Panc1 (cell line): ENCODE measurements at places on chromosomes 4 and X.
A peak's percentile ranks its signal among the peaks of the same experiment; 100 is the strongest.

GRCh38 chrX:1528186-1528883, 8.7 kb downstream of the P2RY8 start:
- DNase-seq, result no peak

DNA sequence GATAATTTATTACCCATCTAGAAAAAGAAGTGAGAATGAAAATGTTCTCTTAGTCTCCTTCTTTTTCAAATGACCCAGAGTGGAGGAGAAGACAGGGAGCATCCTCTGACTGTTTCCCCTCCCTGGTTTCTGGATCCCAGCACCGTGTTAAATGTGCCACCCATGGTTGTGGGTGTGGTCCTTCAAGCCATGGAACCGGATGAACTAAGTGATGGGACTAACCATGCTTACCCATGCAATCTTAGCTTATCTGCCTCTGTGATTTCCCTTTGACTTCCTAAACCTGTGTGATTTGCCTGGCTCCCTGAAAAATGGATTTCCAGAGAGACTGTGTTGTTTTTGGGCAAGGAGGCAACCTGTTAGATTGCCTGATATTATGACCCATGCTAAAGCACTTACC, 437.1 kb downstream of the MAGEB5 start:
- no peak for DNase-seq

GRCh38 chr4:165184220-165184619, 23.1 kb upstream of the KLHL2 start:
- DNase-seq, result no peak

DNA sequence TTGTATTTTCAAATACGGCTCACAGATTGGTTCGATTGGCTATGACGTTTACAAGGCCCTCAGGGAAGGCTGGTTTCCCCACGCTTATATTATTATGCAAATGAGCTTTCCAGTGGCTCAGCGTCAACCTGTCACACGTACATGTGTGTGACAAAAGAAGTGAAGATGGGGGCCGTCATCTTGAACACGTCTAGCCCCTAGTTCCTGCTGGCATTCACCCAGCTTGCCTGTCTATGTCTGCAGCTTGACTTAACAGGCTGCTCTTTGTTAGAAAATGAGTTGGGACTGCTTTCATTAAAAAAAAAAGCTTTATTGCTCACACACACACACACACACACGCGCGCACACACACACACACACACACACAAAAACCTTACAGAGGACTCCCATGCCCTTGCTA, 283.6 kb upstream of the CTSO start:
- no peak for DNase-seq

- no peak for DNase-seq
Observed at GRCh38 chr4:53189011-53189410, 176.8 kb downstream of the SCFD2 start.

- no peak for DNase-seq
Observed at GRCh38 chr4:164700471-164700870, 53.5 kb upstream of the SMIM31 start.

GRCh38 chrX:14802943-14803710, 69.7 kb downstream of the FANCB start:
- no peak for DNase-seq

DNA sequence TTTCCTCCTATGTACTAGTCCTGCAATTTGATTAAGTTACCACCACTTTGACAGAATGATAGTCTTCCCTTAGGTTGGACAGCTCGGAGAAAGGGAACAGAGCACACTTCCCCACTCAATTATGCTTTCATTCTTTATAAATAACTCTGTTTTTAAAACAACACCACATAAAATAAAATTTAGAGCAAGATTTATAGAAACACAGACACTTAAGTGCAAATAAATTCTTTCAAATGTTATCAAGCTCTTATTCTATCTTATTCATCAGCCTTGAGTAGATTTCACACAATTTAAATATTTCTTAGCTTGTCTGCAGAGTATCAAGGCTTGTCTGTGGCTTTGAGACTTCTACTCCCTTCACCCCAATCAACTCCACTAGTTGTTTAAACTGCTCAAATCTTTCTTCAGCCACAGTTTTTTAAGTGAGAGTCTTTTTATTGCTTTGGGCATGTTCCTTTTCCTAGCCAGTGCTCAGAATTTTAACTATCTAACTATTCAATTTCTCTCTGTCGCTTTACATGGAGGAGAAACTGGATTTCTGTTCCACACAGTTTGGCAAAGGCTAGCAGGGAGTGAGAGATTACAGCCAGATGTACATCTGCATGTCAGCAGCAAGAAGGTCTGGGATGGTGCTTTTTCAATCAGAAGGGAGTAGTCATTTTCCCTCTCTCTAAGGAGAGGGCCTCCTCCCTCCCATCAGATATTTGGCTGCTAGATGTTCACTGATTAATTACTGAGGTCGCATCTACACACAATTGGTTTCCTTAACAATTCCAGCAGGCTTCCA, 53.1 kb upstream of the PLAC1 start:
- DNase-seq, result no peak

GRCh38 chrX:135596495-135596894, 76.0 kb downstream of the INTS6L start:
- DNase-seq, result no peak

DNA sequence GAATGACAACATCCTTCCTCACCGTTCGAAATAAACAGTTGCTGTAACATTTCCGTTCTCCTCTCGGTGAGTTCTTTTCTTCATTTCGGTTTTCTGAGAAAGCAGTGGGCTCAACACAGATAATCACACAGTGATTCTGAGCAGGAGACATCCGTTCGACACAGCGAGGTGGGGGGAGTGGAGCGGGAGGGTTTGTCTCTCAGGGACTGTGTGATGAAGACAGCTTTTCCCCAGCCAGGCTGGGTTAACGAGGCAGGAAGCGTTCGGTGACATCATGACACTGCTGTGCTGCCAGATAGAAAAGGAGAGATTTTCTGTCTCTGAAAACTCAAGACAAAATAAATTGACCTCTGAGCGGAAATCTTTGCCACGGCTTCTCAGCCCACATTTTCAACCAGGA, 119.3 kb downstream of the CRLF2 start:
- no peak for DNase-seq

- DNase-seq, result no peak
Observed at GRCh38 chrX:3262901-3263300, 83.6 kb downstream of the MXRA5 start.

DNA sequence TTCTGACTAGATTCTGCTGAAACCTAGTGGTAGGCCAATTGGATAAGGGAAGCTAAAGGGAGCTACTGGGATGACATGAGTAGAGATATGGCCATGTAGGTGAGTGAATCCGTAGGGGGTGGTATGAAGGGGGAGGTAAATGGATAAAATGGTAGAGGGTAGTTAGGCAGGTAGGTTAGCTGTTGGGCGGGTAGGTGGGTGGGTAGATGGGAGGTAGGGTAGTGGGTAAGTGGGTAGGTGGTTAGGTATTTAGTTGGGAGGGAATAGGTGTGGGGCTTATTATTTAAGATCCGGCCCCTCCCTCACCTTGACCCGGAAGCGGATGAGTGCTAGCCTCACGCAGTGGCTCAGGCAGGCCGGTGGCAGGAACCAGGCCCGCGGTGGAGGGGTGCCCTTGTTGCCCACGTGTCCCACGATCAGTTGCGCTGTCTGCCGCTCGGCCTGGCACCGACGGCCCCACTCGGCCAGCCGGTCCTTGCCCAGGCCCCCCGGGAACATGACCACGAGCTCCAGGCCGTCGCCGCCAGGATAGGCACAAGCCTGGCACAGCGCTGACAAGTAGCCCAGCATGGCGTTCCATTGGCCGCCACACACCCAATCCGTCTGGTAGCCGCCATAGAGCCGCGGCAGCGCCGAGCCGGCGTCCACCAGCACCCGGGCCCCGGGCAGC, 725 bp downstream of the FAM120C start:
- no peak for DNase-seq

DNA sequence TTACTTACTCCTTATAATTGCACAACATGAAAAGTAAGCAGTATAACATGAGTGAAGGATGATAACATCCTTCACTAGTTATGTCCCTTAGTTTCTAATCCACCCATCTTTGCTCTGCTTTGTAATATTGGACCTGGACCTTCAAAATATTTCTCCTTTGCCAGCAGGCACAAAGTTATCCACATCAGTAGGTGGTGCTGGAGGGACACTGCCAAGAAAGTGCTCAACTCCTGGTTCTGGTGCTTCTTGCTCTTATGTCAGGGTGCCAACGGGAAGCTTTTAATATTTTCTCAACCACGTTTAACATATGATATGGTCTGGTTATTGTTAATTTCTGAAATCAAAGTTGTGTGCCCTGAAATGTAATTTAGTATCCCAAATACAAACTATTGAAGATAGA, 49.1 kb downstream of the TMEM165 start:
- DNase-seq, result no peak

DNA sequence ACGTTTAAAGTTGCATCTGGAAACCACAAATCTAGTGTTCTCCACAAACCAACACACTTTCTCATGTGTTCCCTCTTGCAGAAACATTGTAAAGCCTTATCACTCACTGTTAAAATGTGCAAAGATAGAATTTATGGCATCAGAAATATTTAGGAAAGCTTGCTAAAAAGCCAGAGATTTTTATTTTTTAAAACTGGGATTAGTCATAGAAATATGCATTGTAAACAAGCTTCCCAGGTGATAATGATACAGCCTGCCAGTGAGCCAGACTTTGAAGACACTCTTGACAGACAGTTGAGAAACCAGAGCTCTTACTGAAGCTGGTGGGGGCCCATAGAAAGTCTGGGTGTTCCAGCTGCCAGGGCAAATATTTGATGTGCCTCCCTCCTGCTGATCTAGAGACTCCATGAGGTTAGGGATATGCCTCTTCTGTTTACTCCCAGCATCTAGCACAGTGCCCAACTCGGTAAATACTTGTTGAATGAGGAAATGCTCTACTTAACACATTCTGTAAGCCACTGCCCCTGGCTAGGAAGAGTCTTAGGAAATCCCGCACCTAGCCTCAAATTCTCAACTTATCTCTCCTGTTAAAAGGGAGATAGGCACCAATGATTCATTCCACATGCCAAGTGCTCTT, 179.0 kb upstream of the RASGEF1B start:
- no peak for DNase-seq

DNA sequence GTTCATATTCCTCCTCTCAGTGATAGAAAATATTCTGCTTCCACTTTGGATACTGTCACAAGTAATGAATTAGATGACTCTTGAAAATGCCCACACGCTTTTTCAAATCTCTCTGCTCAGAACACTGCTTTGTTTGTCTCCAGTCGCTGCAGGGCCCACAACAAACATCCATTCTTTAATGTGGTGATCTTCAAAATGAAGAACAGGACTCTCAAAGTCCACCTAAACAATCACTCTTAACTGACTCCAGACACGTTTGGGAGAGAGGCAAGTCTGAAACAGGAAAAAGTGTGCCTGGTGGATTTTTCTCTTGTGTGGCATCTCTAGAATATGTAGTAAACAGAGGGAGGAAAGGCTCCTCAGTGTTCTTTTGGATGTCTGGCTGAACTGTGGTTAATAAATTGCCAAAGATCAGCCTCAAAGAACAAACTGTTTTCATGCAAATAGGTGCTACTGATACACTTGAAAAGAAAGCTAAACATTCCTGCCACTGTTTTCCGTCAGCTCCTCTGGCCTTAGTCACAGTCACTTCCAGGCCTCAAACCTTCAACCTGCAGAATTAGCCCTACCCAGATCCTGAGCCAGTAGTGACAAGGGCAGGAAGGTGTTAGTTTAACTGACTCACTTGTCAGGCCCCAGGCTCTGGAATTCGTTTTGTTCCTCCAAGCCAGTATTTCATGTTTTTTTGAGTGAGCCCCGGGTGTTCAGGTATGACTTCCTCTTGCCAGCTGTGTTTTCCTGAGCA, 259.6 kb upstream of the GPC4 start:
- DNase-seq, result no peak

GRCh38 chr4:71774136-71774535, 9.7 kb downstream of the GC start:
- no peak for DNase-seq

- no peak for DNase-seq
Observed at GRCh38 chrX:73849073-73849472, 286.1 kb downstream of the CHIC1 start.

DNA sequence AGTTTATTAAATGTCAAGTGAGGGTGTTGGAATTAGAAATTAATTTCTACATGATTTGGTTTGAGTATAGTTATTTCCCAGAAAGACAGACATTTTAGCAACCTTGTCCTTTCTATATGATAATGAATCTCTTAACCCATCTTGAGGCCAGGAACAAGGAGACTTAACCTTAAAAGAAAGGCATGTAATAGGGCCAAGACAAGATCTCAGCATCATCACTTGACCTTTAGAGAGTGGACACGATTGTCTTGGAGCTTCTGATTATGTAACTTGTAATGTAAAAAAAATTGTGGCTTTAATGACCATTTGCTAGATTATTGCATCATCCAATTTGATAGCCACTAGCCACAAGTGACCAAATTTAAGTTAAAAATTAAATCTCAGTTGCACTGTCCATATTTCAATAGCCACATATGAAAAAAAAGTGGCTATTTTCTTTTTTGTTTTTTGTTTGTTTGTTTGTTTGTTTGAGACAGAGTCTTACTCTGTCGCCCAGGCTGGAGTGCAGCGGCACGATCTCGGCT, 13.5 kb upstream of the FOXO4 start:
- no peak for DNase-seq

GRCh38 chr4:6873792-6874461, 35.7 kb upstream of the TBC1D14 start:
- DNase-seq, result peak; percentile 50

GRCh38 chr4:125522992-125523391, 208.2 kb downstream of the FAT4 start:
- peak; percentile 7 for DNase-seq

DNA sequence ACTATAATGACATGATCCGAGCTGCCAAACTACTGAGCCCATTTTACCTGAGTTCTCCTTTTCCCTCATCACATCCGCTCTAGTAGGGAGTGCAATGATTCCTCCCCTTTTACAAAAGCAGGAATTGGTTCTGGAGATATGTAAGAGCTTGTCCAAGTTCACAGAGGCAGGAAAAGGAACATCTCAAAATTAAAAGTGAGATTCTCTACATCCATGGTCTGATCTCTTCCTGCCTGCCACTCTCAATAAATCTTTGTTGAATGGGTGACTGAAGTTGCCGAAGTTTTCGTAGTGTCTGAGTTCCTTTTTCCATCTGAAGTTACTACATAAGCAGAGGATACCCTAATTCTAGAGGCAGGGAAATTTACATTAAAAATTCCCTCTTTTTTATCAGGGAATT, at the start of gene FGFBP1:
TSS of gene FGFBP1 (minus strand) at position 101 of the 400 bp plus-strand sequence. CDS start 2,108 bp downstream, outside the sequence.
- DNase-seq, result no peak

DNA sequence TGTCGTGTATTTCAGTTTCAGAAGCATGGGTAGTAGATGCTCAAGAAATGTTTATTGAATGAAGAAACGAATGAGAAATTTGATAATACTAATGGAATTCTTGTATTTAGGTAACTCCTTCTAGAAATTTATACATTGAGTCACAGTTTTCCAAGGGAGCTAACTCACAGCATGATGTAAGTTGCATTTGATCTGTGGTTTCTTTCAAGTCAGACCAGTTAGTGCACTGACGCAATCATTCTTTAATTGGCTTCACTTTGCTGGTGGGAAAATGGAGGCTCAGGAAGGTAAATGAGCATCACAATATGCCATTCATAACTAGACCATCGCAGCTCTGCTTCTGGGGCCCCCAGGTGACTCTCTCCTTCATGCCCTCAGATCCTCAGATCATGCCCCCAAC, 17.3 kb upstream of the CWH43 start:
- DNase-seq, result no peak

- DNase-seq, result no peak
Observed at GRCh38 chr4:11456401-11456800, 27.7 kb upstream of the HS3ST1 start.

- DNase-seq, result no peak
Observed at GRCh38 chrX:131646106-131646505, 102.2 kb downstream of the OR13H1 start.
